ENCODE measurements at places on chromosomes 16 and 17.

- DNase-seq = peak; percentile 94
These were observed 1.1 kb downstream of the MAPT start for GRCh38 chr17:45895304-45895968.

DNA sequence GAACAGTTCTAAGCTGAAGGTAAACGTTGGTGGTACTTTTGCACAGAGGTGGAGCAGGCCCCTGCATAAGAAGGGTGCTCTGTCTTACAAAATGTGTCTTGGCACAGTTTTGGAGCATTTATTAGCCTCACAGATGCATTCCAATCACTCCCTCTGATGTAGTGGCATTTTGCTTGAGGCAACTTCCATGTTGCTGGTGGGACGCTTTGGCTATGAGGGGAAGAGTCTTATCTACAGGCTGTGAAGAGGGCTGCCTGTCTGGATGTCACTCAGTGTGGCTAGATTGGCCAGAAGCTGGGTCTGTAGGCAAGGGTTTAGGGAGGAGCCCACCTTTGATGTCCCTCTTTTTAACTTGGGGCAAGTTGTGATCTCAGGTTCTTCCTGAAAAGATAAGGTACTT lies 2.6 kb upstream of the RARA start:
- DNase-seq = no peak

DNA sequence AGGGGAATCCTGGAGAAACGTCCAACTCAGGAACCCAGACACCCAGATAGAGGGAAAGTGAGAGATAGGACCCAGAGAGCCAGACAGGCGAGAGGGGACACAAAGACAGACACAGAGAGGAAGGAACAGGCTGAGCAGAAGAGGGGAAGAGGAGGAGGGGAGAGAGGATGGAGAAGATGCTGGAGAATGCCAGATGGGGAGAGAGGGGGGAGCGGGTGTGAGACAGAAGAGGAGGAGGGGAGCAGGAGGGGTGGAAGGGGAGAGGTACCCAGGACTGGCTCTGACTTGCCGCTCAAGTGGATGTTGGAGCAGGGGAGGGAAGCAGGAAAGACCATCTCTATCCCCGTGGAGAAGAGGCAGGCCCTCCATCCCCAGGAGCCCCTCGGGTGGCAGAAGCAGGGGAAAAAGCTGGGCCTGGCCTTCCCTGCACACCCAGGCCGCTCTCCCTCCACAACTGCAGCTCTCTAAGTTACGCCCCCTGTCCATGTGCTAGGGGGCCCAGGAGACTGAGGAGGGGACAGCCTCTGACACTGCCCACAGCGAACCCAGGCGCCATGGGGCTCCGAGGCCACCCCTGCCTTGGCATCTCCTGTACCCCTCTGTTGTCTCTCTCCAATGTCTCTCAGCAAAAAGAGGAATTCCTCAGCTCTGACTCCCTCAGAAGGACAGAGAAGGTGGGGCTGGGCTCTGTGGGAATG lies 4.8 kb downstream of the PPP1R9B start:
- DNase-seq = no peak

DNA sequence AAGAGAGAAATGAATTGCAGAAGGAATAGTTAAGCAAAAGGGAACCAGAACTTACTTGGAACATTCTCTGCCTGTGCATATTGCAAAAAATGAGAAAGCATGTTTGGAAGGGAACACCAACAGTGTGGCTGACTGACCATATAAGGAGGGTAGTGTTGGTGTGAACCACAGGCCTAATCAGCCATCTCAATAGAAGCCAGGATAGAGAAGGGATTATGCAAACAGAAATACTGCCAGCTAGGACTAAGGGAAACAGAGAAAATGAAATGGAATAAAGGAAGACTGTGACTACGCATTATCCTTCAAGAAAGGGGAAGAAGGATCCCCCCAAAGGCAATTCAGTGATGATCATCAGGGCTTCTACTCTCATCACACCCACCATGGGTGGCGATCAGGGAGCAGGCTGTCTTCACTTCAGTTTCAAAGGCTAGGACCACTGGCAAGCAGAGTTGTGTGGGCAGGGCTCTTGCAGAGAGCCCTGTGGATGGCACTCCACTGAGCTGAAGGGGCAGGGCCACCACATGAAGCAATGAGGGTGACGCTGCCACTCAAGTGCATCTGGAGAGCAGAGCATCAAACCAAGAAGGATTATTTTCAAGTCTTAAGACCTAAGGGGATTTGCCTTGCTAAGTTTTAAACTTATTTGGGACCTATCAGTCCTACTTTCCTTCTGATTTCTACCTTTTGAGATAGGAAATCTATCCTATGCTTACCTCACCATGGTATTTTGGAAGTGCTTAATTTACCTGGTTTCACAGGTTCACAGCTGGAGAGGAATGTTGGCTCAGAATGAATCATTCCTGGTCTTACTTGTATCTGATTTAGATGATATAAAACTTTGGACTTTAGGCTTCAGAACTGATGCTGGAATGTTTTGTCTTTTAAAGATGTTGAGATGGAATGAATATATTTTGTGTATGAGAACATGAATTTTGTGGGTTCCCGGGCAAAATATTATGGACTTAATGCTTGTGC lies 140.5 kb downstream of the SSH2 start:
- DNase-seq = no peak

All from NCI-H69 (cell line).